ENCODE measurements at places on chromosomes 1 and 21.

- no peak for DNase-seq
These were observed 382.5 kb upstream of the VAMP3 start for GRCh38 chr1:7388488-7389185.

GRCh38 chr1:35171579-35171978, 21.4 kb downstream of the SFPQ start:
- DNase-seq: no peak

DNA sequence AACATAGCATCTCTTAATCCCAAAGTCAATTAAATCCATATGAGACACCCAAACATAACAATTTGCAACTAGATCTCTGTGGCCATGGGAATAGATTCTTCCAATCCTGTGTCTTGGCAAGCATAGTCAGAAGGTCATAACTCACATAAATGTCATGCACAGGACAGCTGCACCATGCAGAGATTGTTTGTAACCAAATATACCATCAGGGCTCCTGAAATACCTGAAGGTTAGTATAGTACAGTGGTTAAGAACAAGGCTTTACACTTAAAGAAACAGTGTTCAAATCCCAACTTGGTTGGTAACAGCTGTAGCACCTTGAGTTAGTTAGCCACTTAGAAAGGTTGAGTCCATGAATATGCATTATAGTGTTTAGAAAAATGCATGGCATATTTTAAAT, 82.6 kb upstream of the CCDC190 start:
- no peak for DNase-seq

DNA sequence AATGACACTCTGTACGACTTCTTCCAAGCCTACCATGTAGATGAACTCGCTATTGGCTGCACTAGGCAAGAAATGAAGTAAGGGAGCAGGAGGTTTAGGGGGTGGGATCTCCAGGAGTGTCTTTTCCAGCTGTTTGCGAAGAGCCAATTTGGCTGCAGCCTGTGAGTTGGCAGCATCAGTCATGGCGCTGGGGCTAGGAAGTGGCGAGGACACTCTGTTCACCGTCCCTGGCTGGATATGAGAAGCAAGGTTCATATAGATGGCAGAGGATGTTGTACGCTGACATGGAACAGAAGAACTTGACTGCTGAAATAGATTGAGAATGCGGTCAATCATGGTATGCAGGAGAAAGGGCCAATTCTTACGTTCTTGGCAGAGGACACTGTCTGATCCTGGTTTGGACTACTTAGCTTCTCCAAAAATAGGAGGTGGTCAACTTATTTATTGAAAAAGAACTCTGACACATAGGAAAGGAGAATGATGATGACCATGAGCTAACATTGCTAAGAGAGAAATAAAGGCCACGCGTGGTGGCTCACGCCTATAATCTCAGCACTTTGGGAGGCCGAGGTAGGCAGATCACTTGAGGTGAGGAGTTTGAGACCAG, 41.2 kb downstream of the SLC27A3 start:
- DNase-seq: no peak

- DNase-seq: no peak
These were observed 20.7 kb downstream of the ATP1A1 start for GRCh38 chr1:116393792-116394191.

DNA sequence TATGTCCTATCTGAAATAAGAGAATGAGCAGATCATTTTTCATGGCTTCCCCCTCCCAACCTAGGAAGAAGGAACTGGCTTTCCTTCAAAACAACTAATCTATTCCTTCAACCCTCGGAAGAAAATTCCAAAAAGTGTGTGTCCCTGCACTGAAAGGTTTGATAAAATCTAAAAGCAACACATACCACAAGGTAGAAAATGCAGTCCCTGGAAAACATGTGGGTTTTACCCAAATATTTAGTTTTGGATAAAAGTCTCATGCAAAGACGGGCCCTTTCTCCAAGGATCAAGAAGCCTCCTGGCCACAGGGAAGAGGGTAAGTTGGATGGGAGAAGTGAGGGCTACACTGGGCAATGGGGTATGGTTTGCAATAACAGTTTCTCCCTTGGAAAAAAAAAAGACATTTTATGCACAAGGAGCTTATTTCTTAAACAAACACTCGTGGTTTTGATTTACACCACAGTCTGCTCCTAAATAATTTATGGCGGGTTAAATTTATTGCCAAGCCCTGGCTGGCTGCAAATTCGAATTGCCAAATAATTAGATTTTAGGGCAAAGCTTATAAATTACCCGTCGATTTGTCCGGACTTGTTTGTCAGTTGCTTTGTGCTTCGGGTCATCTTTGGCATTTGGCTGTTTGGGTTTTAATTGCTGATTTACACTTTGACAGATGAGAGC, 28.9 kb downstream of the ERI3 start:
- DNase-seq: no peak

DNA sequence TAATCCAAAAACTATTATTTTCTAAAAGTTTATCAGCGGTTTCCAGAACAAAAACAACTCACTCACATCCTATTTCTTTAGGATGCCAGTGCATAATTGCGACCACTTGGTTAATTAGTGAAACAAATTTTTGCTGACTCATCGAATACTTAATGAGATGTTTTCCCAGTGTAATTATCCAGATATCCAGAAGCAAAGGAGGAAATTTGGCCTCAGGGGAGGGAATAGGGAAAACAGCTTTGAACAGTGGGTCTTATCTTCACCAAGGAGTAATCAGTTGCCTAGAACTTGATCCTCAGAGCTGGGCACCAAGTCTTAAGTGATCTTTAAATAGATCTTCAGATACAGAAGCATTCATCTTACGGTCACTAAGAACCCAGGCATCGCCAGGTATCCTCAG, 24.3 kb downstream of the STYXL2 start:
- DNase-seq: no peak

DNA sequence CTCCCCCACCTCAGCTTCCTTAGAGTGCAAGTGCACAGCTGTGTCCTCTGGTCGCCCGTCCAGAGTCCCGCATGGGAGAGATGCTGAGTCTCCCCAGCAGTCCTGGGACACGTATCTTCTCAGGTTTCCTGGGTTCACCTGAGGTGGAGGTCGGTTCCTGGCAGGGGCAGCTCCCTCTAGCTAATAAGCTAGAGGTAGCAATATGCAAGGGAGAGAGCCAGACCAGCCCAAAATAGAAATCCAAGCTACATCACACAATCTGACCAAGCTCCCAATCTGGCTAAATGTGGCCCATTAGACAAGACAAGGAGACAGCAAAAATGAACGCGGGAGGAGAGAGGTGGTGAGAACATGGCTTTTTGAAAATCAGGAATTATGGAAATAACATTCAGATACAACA, 30.9 kb upstream of the CADM3 start:
- DNase-seq: no peak

GRCh38 chr1:183180634-183181056, 5.4 kb upstream of the LAMC2 start:
- DNase-seq: no peak

DNA sequence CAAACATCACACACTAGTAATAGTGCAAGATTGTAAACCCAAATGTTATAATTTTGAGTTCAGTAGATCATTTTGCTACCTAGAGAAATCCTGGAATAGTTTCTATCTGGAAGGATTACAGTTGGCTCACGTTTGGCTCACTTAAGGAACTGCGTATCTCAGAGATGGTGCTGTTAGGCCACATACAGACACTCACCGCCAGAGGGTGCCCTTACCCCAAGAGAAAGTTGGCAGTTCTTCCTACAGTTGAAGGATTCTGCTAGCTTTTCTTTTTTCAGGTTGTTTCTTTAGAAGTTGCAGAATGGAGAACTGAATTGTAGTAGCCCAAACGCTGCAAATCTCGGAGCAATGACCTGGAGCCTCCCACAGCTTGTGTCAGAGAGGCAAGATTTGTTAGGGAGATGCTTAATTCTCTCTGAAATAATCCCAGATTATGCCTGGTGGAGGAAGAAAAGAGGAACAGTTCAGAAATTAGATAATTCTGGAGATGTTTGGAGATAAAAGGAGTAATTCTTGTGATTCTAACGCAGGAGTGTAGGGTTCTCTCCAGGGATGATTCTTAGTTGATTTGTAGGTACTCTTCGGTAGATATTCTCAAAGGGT, 87.9 kb upstream of the PAPPA2 start:
- DNase-seq: peak; percentile 40

GRCh38 chr1:30353637-30354036, 369.7 kb downstream of the MATN1 start:
- DNase-seq: no peak

Measured in stimulated activated CD4-positive, alpha-beta T cell treated with anti-CD3 and anti-CD28 coated beads, Interleukin-1b, Interleukin-23, amount 100 ng/mL, for 4 hours (primary cell).